ENCODE measurements at places on chromosomes 16 and 17.

- DNase-seq: no peak
Measured at GRCh38 chr17:65020284-65020683, 36.3 kb downstream of the GNA13 start.

DNA sequence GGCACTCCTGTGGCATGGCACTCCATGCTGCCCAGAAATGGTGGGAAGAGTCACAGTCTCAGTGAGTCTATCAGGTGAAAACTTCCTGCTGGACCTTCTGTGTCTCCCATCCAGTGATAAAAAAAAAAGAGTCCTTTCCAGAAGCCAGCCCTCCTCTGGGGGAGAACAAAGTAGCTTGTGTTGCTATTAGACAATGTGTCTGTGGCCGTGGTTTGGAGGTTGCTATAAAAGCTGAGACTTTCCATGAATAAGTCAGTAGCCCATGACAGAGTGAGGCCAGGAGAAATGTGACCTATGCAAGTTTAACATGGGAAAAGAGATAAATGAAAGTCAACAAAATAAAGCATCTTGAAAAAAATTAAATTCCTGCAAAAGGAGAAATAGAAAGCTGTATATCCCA, 250.7 kb upstream of the MON1B start:
- DNase-seq: no peak

DNA sequence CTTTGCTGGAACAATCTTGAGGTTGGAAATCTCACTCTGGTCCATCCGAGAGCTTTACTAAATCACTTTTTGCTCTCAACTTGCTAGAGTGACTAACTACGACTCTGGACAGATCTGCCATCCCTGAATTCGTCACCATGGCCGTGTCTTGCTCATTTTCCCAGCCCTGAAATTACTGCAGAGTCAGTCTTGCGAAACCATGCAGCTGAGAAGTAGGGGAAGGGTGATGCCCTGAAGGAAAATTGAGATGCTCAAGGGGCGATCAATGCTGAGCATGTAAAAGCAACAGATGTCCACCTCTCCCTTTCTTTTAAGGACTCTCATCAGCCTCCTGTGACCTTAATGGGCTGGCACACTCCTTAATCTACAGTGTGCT, 18.8 kb downstream of the PCTP start:
- no peak for DNase-seq

- no peak for DNase-seq
Measured at GRCh38 chr17:14042411-14042810, 26.9 kb upstream of the COX10 start.

- DNase-seq: no peak
Measured at GRCh38 chr16:71727551-71728324, 3.2 kb upstream of the PHLPP2 start.

- DNase-seq: no peak
Measured at GRCh38 chr17:80354336-80354735, 60.6 kb upstream of the ENDOV start.

- DNase-seq: peak; percentile 36
Measured at GRCh38 chr17:43994272-43995149, 9.9 kb upstream of the NAGS start.

GRCh38 chr16:4207229-4207628, 34.7 kb downstream of the SRL start:
- no peak for DNase-seq

- DNase-seq: no peak
Measured at GRCh38 chr16:609984-610383, 20.1 kb downstream of the RAB40C start.

DNA sequence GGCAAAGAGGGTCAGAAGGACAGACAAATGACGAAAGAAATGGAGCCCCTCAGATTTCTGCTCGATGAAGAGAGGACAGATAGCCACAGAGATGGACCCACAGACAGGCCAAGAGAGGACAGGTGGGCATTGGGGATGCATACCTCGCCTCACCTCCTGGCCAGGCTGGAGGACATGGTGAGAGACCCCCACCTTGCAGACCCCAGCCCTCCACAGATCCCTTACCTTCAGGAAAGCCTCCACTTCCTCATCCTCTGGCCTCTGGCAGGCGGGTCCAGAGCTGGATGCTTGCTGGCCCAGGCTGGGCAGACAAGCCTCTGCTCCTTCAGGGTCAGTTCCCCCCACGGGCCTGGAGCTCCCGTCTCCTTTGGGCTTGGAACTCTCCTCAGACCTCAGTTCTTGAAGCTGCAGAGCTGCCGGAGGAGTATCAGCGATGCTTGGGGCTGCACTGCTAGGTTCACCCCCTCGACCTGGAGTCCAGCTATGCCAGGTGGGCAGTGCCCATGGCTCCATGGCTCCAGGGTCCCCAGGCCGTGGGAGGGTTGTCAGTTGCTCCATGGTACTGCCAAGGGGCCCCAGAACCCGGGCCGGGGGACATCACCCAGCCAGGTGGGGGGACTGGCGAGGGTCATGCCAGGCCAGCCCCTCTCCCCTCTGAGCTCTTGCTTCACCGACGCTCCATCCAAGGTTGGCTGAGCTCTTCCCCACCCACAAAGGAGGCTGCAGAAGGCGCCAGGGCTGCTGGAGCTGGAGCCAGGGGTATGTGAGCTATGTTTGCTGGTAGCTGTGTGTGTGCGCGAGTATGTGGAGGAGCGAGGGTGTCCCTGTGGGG, 1.0 kb downstream of the TSPOAP1 start:
- DNase-seq: no peak

DNA sequence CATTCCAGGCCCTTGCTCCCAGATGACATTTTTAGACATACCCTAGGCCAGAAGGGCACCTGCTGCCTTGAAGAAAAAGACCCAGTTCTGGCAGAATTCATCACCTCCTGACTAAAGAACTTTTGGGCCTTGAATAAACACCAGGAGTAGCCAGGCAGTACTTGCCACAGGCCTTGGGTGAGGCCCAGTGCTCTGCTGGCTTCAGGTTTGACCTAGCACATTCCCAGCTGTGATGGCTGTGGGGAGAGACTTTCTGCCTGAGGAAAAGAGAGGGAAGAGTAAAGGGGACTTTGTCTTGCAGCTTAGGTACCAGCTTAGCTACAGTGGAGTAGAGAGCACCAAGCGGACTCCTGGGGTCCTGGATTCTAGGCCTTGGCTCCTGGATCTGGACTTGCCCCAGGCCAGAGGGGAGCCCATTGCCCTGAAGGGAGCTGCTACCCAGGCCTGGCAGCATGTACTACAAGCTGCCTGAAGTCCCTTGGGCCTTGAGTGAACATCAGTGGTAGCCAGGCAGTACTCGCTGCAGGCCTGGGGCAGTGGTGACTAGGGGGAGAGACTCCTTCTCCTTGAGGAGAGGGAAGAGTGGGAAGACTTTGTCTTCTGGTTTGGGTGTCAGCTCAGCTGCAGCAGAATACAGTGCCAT, 44.3 kb downstream of the ABCA8 start:
- no peak for DNase-seq

DNA sequence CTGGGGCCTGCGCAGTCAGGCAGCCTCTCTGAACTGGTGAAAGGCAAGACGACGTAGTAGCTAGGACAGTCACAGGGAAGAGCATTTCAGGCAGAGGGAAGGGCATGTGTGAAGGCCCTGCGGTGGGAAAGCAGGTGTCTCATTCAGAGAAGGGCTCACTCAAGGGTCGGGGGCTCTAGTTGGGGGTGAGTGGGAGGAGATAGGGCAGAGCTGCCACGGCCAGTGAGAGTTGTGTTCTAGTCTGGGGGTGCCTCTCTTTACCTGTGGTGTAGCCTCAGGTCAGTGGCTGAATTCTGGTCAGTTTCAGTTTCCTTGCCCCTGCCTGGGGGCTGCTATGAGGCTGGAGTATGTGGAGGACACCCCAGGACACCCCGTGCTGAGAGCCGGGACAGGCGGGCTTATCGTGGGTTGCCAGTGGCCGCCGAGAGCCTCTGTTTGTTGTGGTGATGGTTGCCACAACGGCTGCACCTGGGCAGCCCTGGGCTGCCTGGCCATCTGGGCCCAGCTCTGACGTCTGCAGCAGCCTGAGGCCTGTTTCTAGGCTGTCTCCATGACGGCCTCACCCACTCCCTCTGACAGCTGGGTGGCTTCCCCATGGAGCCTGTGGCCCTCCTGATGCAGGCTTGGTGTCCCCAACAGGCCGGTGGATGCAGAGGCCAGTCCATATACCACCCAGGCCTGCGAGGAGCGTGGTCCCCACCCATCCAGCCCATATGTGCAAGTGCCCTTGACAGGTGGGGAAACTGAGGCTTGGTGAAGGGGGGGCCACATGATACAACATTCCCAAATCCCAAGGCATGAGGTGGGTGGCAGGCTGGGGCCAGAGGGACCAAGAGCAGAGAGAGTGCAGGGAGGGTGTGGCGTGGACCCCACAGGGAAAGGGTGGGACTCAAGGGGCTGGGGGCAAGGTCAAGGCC, 10.8 kb downstream of the MAP2K3 start:
- DNase-seq: no peak

- no peak for DNase-seq
Measured at GRCh38 chr17:60481604-60482003, 44.4 kb downstream of the APPBP2 start.

DNA sequence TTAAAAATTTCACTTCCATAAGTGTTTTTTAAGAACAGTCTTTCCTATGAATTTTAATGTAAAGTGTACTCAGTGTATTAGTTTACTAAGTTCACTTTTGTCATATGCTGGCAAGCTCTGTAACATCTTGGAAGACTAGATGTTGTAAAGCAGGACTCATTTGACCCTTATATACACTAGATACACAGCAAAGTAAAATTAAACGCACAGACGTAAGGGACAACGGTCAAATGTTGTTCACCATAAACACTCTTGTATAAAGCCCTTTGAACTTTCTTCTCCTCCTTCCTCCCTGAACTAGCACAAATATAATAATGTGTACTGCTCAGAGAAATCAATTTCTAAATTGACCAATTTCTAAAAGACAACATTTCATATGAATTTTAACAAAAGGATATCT, 7.0 kb upstream of the GOT2 start:
- no peak for DNase-seq

DNA sequence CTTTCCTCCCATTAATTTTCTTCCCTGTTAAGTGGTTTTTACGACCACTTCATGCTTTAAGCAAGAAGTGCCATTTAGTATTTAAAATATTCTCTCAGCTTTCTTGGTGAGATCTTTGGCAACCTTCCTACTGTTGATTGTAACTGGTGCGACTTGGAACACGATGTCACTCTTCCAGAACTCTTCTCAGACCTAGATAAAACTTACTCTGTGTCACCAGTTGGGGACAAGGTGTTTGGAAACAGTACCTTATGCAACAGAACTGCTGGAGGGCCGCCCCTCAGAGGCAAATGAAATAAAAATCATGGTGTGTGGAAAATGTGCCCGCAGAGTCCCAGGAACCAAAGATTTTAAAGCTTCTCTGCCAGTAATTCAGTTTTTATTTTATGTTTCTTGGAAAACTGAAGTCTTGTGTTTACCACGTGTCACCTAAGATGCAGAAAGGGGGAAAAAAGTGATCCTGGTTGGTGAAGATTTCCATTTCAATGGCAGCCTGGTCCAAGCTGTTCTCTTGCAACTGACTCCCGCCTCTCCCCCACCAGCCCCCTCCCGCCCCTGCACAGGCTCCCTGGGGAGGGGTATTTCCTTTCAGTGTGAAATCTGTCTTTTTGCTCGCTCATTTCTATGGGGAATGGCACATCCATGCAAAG, 7.2 kb upstream of the HSD11B2 start:
- no peak for DNase-seq

DNA sequence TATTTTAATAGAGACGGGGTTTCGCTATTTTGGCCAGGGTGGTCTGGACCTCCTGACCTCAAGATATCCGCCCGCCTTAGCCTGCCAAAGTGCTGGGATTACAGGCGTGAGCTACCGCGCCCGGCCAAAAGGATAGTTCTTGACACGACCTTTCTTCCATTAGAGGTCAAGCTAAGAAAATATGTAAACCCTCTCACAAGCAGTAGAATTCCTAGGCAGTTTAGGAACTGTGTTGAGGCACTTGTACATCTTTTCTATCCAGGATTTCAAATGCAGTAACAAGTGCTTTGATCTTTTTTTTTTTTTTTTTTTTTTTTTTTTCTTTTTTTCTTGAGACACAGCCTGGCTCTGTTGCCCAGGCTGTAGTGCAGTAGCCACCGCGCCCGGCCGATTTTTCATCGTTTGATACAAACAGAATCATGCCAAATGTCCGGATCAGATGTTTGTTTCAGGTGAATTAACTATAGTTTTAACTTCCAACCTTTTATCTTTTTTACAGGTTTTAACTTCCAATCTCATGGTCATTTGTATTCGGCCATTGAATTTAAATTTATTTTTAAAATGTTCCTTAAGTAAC, 1.5 kb upstream of the ARL6IP1 start:
- DNase-seq: no peak

- no peak for DNase-seq
Measured at GRCh38 chr16:18788828-18789514, 1.2 kb downstream of the RPS15A start.

DNA sequence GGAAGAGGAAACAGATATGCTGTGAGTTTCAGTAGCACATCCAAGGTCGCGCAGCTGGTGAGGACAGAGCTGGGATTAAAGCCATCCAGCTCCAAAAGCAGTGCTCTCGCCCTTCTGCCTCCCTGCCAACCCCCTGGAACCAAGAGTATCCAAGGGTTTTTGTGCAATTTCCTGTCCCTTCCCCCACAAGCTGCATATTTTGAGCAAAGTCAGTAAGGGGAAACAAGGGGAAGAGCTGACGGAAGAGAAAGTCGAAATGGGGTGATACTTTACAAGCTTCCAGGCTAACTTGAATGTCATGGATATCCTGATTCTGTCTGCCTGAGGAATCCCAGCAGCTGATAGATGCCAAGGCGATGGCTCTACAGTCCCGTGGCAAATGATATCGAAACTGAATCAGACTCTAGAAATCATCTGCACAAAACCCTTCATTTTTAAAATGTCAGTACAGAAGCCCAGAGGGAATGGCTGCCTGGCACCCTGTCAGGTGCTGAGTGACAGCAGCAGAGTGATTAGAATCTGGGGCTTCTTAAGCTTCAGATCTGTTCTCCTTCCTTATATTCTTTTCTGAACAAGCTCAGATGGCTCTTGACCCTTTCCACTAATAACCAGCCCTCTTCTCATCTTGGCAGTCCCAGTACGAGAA, 42.9 kb upstream of the TEKT3 start:
- no peak for DNase-seq

DNA sequence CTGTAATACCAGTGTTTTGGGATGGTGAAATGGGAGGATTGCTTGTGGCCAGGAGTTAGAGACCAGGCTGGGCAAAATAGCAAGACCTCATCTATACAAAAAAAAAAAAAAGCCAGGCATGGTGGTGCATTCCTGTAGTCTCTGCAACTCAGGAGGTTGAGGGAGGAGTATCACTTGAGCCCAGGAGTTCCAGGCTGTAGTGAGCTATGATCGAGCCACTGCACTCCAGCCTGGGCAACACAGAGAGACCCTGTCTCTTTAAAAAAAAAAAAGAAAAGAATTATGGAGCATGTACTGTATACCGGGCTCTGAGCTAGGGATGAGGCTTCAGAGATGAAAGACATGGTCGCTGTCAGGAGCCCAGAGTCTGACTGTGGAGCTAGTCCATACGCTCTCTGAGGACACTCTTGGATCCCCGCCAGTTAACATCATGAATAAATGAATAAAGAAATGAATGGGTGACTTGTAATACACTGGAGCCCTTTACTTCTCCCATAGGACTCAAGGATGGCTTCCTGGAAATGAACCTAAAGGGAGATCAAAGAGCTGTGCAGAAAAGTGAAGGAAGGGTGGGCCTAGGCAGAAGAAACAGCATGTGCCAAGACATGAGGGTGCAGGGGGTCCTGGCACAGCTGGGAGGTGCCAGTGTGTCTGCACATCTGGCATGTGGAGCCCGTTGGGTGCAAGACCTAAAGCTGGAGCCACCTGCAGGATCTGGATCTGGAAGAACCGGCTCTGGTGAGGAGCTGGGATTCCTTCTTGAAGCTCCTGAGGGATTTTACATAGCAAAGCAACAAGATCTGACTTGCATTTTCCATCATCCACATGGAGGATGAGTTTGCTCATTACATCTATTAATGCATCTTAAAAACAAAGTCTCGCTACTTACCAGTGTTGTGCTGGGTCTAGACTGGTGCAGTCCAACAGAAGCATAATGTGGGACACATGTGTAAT, 120.4 kb downstream of the IRX3 start:
- DNase-seq: no peak
